ENCODE measurements at places on chromosomes 3 and 15.
A peak's percentile ranks its signal among the peaks of the same experiment; 100 is the strongest.

GRCh38 chr15:73924171-73924921, 1.9 kb upstream of the LOXL1 start:
- peak; percentile 40 for DNase-seq

DNA sequence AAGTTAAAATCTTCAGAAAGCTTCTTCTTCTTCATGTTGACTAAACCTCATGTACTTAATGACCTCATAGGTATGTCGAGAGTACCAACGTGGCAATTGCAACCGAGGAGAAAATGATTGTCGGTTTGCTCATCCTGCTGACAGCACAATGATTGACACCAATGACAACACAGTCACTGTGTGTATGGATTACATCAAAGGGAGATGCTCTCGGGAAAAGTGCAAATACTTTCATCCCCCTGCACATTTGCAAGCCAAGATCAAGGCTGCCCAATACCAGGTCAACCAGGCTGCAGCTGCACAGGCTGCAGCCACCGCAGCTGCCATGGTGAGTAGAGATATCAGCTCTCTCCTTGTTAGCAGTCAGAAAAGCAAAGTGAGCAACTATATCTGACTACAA, 176.5 kb downstream of the MBNL1 start:
- no peak for DNase-seq

DNA sequence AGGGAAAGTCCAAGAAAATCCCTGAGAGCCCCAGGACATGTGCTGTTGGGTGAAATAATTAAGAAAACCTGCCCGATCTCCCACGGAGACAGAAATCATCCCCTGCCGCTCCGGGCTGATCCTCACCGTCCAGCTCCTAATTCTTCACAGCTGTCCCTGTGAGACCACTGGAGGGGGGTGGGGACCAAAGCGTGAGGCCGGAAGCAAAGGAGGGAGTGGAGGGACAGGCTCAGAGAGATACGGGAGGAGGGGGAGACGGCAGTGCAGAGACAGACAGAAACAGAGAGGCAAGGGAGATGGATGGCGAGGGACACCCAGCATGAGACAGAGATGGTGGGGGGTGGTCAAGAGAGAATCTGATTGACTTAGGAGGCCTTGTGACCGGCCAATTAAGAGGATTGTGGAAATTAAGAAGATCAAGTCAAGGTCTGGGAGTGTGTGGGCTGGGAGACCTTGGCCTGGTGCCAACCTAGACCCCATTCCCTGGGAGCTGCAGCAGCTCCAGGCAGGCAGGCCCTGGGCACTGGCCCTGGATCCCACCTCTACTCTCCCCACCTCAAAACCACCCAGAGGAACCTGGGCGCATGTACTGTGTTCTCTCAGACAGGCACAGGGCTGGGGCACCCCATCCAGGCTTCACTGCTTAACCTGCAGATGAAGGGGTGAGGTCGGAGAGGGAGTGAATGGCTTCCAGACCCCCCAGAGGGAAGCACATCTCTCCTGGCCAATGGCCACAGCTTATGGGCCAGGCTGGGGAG, 113.2 kb upstream of the ALDH1A3 start:
- DNase-seq, result no peak

GRCh38 chr15:65249641-65250040, 37.0 kb downstream of the PARP16 start:
- DNase-seq, result peak; percentile 84

DNA sequence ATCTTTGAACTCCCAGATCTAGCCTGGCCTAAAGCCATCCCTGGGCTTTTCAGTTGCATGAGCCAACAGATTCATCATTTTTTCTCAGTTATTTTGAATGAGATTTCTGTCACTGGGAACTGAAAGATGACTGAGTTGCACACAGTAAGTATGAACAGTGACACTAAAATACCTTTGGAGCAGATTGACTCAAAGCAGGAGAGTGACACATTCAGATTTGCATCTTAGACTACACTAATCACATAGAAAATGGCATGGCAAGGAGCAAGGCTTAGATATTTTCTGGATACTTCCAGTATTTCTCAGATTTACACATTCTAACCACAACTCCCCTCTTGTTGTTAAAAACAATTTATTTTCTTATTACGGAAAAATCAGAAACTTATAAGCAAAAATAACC, 32.8 kb downstream of the SEC62 start:
- DNase-seq, result peak; percentile 13

GRCh38 chr15:82039871-82040270, 5.9 kb downstream of the MEX3B start:
- no peak for DNase-seq

GRCh38 chr15:83893308-83893707, 239.4 kb downstream of the ADAMTSL3 start:
- DNase-seq, result no peak

DNA sequence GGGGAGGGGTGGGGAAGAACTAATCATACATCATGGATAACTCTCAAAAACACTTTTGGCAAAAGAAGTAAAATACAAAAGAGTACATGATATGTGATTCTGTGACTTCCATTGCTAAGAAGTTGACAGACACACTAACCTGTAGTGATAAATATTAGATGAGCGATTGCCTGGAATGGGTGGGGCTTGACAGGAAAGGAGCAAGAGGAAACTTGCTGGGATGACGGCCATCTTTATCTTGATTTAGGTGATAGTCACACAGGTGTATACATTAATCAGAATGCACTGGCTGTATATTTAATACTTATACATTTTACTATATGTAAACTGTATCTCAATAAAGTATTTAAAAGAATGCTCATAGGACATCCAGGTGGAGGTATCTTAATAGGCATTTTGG, 13.1 kb downstream of the PARL start:
- no peak for DNase-seq

DNA sequence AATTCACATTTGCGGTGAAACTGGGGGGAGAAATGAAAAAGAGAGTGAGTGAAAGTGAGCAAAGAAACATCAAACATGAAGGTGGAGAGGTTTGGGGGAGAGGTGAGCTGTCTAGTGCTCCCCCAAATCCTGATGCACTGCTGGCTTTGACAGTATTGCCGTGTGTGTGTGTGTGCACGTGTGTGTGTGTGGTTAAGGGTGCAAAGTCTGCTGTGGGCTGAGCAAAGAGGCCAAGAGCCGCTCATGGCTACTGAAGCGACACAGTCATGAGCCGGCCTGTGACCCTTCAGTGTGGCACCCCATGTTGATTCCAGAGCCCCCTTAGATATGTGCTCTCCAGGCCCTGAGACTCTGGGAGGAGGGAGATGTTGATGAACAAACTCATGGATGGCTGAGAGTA, 94.3 kb downstream of the DGKG start:
- DNase-seq, result no peak

- no peak for DNase-seq
Measured at GRCh38 chr3:66428733-66429132, 72.1 kb downstream of the LRIG1 start.

DNA sequence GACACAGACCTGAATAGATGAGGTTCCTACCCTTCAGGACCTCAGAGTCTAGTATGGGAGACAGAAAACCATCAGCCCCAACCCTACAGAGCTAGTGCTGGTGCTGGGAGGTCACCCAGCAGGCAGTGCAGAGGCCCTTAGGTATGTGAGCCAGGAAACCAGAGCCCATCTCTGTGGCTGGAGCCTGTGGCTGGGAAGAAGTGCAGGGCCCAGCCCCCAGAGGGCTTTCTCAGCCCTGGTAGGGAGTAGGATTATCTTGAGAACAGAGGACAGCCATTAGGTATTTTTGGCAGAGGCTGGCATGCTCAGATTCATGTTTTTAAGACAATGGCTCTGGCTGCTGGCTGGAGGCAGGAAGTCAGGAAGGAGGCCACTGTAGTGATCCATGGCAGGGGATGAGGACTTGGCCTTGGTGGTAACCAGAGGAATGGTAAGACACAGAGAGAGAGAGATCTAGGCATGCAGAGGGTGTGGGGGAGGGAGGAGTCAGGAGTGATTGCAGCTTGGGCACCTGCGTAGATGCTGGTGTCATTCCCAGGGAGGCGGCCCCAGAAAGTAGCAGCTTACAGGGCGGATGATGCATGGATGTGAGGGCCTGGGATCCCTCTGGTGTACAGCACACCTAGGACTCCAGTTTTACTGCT, 220.9 kb upstream of the EIF1B start:
- no peak for DNase-seq

Measured in stimulated activated CD4-positive, alpha-beta T cell treated with anti-CD3 and anti-CD28 coated beads, Interleukin-15, amount 100 ng/mL, for 24 hours (primary cell).